A375 (cell line): ENCODE measurements at places on chromosomes 7 and 10. TPM values are rescaled to one million over a fixed set of nuclear protein-coding genes. Genes with fewer than 3 reads are reported as not detected.

Gene HOXA1
- total RNA-seq = 0.94 and 1.1 TPM in 2 replicates

Gene ZEB1
- 38.8 and 44.0 TPM in 2 replicates for total RNA-seq

Gene GSAP
- 5.9 and 6.1 TPM in 2 replicates for total RNA-seq

Gene FOXI2
- not detected in 2 replicates for total RNA-seq

Gene SSC4D
- total RNA-seq = 0.64 and 0.75 TPM in 2 replicates

Gene CNNM1
- 0.05 TPM in 1 of 2 replicates, not detected in the other for total RNA-seq

Gene PAPOLB
- not detected in 2 replicates for total RNA-seq

Gene RNF133
- total RNA-seq = 0.29 and 0.49 TPM in 2 replicates

Gene CPVL
- total RNA-seq = 12.3 and 13.3 TPM in 2 replicates
